Hippocampal formation (tissue), 2 donors: ENCODE measurements at places on chromosomes 5 and 9.

GRCh38 chr9:80885894-80886293 is 803.5 kb downstream of the TLE1 start:
- DNase-seq, result peak; percentile 24

- no peak for DNase-seq
Measured at GRCh38 chr5:148988328-148988727, 74.5 kb downstream of the SH3TC2 start.

DNA sequence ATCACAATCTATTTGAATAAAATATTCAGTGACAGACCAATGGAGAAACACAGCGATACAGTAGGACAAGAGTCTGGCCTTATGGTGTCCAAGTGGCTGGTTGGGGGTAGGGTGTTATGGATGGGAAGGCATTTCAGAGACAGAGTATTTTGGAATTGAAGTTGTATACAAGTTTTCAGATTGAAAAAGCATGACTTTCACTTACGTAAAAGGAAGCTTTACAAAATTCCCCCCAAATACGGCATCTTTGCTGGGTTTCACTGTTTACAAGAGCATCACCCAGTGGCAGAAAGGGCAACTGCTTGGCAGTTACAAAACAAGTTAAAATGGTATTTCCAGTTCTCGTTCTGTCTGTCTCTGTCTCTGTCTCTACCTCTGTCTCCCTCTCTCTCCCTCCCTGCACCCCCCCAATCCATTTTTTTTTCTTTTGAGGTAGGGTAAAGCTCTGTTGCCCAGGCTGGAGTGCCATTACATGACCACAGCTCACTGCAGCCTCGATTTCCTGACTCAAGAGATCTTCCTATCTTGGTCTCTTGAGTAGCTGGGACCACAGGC is 86.2 kb downstream of the PTPN3 start:
- DNase-seq, result peak; percentile 35

- no peak for DNase-seq
Measured at GRCh38 chr5:138536665-138537315, 6.2 kb downstream of the ETF1 start.

- no peak for DNase-seq
Measured at GRCh38 chr5:14362491-14362890, 219.1 kb upstream of the OTULINL start.
